Stimulated activated CD4-positive, alpha-beta T cell treated with anti-CD3 and anti-CD28 coated beads, Interleukin-4, amount 100 ng/mL, for 4 hours (primary cell): ENCODE measurements at places on chromosomes 7 and 10.
A peak's percentile ranks its signal among the peaks of the same experiment; 100 is the strongest.

GRCh38 chr10:7433861-7434260, 23.0 kb upstream of the SFMBT2 start:
- DNase-seq: no peak

DNA sequence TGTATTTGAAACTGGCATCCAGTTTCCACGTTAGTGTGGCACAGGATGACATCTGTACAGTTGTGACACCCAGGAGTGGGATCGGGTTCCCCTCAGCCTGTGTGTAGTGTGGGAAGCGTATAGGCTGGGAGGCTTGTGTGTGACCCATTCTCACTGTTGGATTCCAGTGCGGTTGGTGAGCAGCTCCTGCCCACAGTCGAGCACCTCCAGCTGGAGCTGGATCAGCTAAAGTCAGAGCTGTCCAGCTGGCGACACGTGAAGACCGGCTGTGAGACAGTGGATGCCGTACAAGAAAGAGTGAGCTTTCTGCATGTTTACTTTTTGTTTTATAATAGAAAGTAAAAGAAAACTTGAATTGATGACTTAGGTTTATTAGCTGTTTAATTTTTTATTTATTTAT, 18.7 kb upstream of the GET4 start:
- no peak for DNase-seq

DNA sequence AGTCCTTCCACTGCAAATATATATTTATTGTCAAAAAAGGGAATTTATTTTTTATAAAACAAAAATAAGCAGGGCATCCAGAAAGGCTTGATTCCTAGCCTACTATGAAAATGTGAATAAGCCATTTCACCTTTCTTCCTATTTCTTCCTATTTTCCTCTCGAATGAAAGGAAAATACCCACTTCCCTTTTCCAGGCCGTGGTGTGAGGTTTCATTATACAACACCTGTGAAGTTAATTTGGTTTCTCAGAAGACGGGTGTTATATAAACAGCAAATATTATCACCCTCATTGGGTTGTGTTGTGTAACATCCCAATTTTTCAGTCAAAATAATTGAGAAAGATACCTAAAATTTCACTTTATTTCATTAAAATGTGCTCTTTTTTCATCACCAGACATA, 214.3 kb downstream of the DGKB start:
- DNase-seq: no peak

GRCh38 chr7:111168182-111168581, 77.3 kb downstream of the LRRN3 start:
- no peak for DNase-seq

- no peak for DNase-seq
These were observed 34.0 kb downstream of the CDHR3 start for GRCh38 chr7:105996860-105997737.

GRCh38 chr7:33201821-33202220, 72.5 kb downstream of the BBS9 start:
- no peak for DNase-seq

DNA sequence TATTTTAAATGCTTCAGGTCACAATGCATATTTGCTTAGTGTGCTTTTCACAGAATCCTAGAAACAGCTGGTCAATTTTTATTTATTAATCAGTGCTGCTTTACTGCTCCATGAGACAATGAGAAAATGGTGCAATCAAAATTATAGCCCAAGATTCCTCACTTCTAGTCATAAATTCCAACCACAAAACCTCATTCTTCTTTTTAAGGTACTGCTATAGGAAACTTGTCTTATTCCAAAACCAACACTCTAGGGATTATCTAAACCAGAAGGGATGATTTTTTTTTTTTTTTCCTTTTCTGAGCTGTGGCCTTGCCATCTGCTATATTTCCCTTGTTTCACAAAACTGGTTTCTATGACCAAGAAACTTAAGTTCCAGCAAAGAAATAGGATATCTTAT, 64.0 kb upstream of the SEMA3A start:
- DNase-seq: no peak

DNA sequence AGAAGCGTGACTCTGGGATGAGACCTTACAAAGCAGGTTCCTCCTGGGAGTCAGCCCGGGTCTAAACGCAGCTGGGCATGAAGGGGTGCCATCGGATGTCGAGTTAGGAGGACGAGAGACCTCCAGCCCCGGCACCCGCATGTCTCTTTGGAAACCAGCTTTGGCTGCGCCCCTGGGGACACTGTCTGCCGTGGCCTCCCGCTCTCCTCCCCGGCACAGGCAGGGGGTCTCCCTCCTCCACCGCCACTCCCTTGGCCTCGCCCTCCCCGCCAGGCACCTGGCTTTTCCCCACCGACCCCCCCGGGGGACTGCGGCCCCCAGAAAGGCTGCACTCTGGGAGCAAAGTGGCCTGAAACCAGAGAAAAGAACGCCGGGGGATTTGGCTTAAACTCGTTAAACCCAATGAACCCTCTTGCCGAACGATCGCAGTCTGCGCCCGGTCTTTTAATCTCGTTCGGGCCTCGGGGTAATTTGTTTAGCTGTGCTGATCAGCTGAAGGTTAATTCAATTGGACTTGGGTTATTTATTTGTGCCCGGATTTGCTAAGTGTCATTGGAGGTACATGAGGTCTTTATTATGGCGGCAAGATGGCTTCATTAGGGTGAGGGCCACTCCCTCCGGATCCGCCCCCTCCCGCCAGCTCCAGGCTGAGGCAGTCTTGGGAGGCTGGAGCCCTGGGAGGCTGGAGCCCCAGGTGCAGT, 16.4 kb upstream of the PSMG3 start:
- no peak for DNase-seq

- no peak for DNase-seq
These were observed 235.2 kb downstream of the TMEM26 start for GRCh38 chr10:61217851-61218565.

GRCh38 chr7:115183431-115184057, 261.6 kb downstream of the MDFIC start:
- DNase-seq: no peak

DNA sequence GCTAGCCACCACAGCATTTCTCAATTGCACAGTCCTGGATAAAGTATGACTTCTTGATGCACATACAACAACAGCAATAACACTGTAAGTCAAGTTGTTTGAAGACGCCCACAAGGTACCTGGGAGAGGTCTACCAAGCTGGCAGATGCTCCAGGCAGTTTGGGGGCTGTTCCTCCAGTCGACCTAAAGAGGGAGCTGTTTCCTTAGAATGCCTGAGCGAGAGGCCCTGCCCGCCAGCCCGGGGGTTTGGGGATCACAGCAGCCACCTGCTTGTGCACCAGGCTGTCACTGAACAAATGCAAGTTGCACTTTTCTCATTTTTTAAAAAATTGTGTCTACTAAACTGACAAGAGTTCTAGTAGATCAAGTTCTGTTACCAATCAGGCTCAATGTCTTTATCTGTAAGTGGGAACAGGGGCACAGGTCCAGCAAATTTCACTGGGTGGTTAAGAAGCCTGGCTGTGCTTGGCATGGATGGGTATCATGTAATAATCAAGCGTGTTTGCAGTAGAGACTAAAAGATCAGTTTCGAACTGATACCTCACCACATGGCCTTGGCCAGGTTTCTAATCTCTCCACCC, 193.8 kb upstream of the ADO start:
- peak; percentile 83 for DNase-seq

DNA sequence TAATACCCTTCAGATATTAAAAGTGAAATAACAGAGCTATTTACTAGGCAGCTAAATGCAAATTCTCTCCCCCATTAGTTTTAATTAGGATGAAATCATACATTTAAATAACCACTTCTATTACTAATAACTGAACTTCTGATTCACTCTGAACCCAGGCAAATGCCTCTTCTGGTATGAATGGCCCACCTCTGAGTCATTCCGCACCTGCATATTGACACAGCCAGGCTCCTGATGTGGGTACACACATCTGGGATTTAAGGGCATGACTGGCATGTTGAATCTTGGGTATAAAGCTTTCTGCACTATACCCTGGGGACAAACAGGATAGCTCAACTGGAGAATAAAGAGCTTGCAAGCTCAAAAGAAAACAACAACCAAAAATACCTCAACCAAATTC, 140.9 kb downstream of the AUTS2 start:
- DNase-seq: peak; percentile 0

DNA sequence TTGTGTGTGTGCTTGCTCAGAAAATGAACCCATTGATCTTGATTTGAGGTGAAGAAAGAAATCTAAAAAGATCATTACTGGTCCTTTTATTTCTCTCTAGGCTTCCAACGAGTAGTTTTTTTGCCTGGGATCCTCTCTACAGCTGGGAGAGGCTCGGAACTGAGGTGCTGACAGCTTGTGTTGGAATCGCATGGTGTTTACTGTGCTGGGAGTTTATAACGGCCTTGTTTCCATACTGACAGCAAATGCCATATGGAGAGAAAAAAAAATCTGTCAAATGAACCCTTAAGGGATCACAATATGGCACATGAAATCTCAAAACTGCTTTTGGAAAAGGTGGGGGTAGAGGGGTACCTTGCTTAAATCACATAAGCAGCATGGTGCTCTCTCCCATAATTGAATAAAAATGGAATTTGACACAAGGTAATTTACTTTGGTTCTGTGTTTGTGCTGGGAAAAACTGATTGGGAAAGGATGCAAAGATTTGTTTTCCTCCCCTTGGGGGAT, 165.0 kb downstream of the RGS10 start:
- no peak for DNase-seq

- no peak for DNase-seq
These were observed 7.3 kb upstream of the LBX1 start for GRCh38 chr10:101236376-101237080.

GRCh38 chr10:91907914-91908336, 1.4 kb downstream of the FGFBP3 start:
- no peak for DNase-seq

GRCh38 chr10:54749623-54750022, 51.4 kb downstream of the PCDH15 start:
- DNase-seq: no peak
